ENCODE measurements at places on chromosomes 6 and 20.

DNA sequence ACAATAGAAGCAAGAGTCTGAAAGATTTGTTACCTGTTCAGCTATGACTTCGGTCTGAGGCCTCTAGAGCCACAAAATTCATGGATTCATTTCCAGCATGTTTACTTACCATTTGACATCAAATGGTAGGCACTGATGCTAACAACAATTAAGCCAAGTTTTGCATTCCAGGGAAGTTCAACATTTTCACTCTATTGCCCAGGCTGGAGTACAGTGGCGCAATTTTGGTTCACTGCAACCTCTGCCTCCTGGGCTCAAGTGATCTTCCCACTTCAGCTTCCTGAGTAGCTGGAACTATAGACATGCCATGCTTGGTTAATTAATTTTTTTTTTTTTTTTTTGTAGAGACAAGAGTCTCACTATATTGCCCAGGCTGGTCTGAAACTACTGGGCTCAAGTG lies 114.1 kb upstream of the SGK1 start:
- no peak for DNase-seq

DNA sequence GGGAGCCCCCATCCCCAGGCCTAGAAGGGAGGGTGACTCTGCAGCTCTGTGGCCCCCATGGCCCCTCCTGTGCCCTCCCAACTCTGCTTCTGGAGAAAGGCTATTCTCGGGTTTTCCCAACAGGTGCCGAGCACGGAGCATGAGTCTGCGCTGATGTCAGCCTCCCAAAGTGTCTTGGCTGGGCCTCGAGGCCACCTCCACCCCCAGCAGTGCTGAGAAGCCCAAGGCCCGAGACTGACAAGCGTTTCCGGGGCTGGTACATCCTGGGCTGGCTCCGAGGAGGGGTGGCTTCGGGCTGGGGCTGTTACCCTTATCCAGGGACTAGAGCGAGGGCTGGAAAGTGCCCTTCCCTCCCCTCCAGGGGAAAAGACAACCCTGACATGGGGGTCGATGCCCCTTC lies 60.2 kb upstream of the GATA5 start:
- no peak for DNase-seq

DNA sequence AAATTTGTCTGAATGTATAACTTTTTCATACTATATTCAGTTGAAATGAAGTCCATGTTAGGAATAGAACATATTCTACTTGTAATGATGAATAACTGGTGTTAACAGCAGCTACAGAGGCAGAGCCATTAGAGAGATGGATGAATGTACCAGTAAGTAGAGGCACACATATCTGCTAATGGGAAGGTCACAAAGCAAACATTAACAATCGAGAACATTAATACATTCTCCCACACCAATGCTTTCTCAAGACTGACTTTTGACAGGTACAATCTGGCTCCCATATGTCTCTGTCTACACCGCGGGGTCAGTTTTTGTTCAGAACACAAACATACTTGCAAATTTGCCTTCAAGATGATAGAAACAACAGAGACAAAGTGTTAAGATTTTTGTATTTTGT lies 776.0 kb upstream of the MANEA start:
- no peak for DNase-seq

GRCh38 chr6:72939004-72939403 lies 286.3 kb downstream of the KHDC1L start:
- no peak for DNase-seq

DNA sequence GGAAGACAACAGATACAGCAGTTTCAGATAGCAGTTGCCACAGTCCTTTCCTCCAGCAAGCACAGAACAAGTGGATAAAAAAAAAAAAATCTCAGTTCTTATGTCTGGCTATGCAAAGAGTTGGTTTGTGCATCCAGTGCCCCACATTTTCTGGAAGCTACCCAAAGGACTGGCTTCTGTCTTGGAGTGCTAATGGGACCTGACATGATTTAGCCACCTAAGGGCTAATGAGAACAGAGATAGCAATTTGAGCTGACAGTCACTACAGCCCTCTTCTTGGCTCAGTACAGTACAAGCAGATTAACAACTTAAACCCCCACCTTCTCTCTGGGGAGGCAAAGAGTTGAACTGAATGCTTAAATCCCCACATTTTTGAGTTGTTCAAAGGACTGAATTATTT lies 976.8 kb downstream of the TBC1D32 start:
- DNase-seq = no peak

- DNase-seq = no peak
Measured at GRCh38 chr6:134421501-134421900, 103.6 kb upstream of the SGK1 start.

GRCh38 chr6:24659561-24659960 lies 7.1 kb downstream of the TDP2 start:
- no peak for DNase-seq

DNA sequence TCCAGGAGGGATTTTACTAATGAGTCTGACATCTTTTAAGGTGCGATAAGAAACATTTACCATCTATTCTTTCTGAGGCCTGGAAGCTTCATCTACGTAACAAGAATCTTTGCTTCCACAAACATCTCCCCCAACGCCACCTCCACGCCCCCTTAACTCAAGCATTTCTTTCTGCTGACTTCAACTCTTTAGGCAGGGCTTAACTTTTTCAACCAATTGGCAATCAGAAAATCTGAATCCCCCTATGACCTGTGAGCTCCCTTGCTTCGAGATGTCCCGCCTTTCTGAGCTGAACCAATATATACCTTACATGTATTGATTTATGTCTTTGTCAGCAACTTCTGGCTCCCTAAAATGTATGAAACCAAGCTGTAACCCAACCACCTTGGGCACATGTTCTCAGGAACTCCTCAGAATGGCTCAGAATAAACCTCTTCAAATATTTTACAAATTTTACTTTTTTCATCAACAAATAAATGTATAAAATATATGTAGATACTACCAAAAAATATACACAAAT lies 11.5 kb downstream of the OR2H2 start:
- no peak for DNase-seq

GRCh38 chr6:126359936-126360537 lies 20.1 kb downstream of the CENPW start:
- no peak for DNase-seq

- no peak for DNase-seq
Measured at GRCh38 chr6:23228439-23229024, 659.2 kb downstream of the HDGFL1 start.

DNA sequence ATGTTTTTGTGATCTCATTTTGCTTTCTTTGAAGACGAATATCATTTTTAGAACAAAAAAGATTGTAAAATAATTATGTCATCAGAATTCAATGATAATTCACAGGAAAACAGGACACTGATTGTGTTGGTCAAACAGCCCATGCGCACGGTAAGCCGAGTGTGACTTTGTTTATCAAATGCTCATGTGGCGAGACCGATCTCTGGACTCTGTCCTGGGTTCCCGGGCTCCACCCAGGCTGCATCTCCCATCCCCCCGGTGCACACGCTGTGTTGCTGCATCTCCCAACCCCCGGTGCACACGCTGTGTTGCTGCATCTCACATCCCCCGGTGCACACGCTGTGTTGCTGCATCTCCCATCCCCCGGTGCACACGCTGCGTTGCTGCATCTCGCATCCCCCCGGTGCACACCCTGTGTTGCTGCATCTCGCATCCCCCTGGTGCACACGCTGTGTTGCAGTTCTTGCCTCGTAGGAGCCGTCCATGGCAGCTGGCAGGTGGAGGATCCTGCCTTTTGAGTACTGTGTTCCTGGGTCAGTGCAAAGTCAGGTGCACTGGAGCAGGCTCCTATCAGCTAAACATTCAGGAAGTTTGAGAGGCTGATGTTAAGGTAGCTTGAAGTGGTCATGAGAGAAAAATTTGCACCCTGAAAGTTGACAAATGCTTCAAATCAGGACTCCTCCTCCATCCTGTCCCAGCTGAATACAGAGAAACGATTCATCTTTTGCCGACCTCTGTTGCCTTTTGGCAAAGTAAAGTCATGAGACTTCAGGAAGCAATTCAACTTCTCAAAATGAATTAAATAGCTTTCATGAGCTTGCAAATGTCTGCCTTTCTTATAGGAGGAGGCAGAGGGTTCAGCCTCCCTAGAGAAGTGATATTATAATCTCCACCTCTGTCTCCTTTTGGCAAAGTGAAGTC lies 77.1 kb upstream of the FRMD1 start:
- no peak for DNase-seq

DNA sequence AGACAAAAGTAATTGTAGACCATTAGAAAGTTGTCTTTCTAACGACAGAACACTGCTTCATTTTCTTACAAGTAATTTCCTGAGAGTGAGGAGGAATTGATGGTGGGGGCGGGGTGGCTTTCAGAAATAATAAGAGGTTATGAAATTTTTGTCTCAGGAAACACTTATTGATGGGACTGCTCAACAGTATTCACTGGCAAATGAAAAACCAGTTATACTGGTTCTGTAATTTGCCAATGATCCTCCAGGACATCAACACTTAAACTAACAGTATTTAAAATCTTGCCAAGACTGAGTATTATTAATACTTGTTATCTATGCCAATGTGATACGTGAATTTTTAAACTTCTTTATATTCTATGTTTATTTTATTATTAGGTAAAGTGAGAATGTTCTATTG lies 41.8 kb upstream of the FUT9 start:
- DNase-seq = no peak

All from globus pallidus (tissue), 1 donor.